ENCODE measurements at places on chromosomes 1 and 21. TPM values are rescaled to one million over a fixed set of nuclear protein-coding genes. Genes with fewer than 3 reads are reported as not detected.

The PGM1 gene
- 3.4 TPM for polyA plus RNA-seq

The YRDC gene
- polyA plus RNA-seq, result 34.1 TPM

The OR2T11 gene
- not detected for polyA plus RNA-seq

The DTL gene
- polyA plus RNA-seq, result 1.1 TPM

The CDC73 gene
- 10.4 TPM for polyA plus RNA-seq

The SLC6A9 gene
- 1.3 TPM for polyA plus RNA-seq

The RHBDL2 gene
- not detected for polyA plus RNA-seq

The LENEP gene
- 3.9 TPM for polyA plus RNA-seq

The FBXO2 gene
- 24.7 TPM for polyA plus RNA-seq

The OR10J1 gene
- not detected for polyA plus RNA-seq

The AGBL4 gene
- 1.2 TPM for polyA plus RNA-seq

The ACKR1 gene
- 3.3 TPM for polyA plus RNA-seq

The CRABP2 gene
- polyA plus RNA-seq, result 3.4 TPM

The TMEM269 gene
- 1.1 TPM for polyA plus RNA-seq

The WNT3A gene
- polyA plus RNA-seq, result not detected

The TIMM17A gene
- 107 TPM for polyA plus RNA-seq

The TNFRSF1B gene
- polyA plus RNA-seq, result 0.24 TPM

The INAVA gene
- polyA plus RNA-seq, result 1.3 TPM

The PLPP3 gene
- 2.1 TPM for polyA plus RNA-seq
